ENCODE measurements at places on chromosomes 6 and 20.

GRCh38 chr6:119533603-119534279 is 184.2 kb upstream of the MAN1A1 start:
- peak; percentile 96 for DNase-seq

- no peak for DNase-seq
These were observed 828 bp downstream of the HCK start for GRCh38 chr20:32052778-32053362.

GRCh38 chr6:123518441-123519188 is 118.1 kb downstream of the TRDN start:
- DNase-seq: no peak

DNA sequence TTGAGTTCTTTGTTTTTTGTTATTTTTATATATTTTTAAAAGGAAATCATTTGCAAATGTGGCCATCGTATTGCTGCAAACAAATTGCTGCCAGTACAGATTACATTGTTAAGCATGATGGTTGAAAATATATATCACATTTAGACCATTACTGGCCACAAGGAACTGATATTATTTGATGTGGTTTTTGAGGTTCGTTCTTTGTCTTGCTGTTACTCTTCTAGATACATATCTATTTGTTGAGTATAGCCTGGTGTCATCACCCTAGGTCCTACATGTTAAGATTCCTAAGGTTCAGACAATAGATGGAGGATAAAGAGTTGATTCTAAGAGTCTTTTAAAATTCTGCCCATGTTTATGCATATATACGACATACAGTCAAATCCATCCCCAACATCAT is 306.0 kb downstream of the FARS2 start:
- DNase-seq: no peak

GRCh38 chr6:36510365-36510764 is 36.9 kb downstream of the STK38 start:
- no peak for DNase-seq
